Activated naive CD4-positive, alpha-beta T cell treated with anti-CD3 and anti-CD28 coated beads, Interleukin-2, amount 50 U/mL, for 72 hours (primary cell): ENCODE measurements at places on chromosomes 4 and X. TPM values are rescaled to one million over a fixed set of nuclear protein-coding genes. Genes with fewer than 3 reads are reported as not detected.

Gene RAB40AL
- total RNA-seq: not detected

Gene HTR2C
- total RNA-seq: not detected

Gene PCDH19
- not detected for total RNA-seq

Gene LRAT
- total RNA-seq: not detected

Gene TNIP3
- 3.2 TPM for total RNA-seq

Gene SLC4A4
- total RNA-seq: not detected

Gene PAGE5
- not detected for total RNA-seq

Gene ARHGAP36
- total RNA-seq: not detected

Gene SSX4B
- total RNA-seq: not detected

Gene CASP6
- 23.7 TPM for total RNA-seq
